ENCODE measurements at places on chromosomes 4 and X.

DNA sequence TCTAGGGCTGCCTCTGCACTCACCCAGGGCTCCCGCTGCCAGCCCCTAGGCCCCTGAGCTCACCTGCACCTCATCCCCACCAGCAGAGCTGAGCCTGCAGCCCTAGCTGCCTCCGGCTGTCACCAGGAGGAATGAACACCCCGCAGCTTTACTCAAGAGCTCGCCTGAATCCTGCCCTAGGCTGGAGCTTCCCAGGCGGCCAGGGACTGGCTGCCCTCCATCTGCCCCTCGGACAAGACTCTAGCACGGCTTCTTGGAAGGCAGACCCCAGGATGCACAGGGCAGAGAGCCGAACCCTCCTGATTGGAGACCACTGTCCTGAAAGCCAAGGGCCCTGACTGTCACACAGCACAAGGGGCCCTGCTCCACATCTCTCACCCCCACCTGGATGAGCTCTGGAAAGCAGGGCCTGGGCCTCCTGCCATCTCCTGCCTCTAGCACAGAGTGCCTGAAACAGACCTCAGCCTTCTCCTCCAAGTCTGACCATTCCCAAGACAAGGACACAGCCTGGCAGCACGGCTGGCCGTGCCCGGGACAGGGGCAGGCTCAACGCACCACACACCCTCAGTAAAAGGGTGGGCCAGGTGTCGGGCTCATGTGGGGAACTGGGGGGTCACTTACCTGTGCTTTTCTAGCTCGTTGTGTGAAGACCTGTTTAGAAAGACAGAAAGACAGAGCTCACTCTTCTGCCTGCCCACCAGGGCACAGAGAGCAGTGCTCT lies 4.4 kb downstream of the MXD4 start:
- no peak for DNase-seq

DNA sequence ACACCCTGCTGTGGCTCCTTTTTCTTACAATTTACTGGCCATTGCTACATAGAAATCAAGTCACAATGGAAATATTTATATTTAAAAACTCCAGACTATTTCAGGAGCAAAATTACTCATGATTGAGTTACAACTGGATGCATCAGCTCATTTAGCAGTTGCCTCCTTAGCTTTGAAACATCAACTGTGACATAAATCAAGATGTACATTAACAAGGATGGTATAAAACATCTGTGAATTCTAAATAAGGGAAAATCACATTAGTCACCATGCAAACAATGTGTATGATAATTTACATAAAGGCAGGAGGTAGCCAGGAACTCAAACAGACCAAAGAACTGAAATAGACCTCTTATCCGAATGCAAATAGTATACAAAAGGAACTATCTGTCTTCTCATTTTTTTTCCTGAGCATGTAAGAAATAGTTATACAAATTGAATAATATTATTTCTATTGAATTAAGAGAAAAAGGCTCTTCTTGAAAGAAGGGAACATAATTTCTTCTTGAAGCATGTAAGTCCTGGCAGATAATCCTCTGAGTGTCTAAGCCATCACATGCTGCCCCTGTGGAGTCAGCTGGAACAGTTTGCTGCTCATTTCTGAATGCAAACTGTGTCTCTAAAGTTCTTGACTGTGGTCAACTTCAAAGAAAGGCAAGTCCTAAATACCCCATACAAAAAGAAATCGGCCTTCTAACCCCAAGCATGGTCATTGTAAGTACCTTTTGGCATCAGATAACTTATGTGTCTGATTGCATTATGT lies 151.2 kb downstream of the NAA11 start:
- DNase-seq, result no peak

GRCh38 chrX:100743009-100743607 lies 11.2 kb upstream of the SYTL4 start:
- DNase-seq, result no peak

GRCh38 chrX:133921764-133922389 lies 63.5 kb downstream of the GPC3 start:
- DNase-seq, result no peak

DNA sequence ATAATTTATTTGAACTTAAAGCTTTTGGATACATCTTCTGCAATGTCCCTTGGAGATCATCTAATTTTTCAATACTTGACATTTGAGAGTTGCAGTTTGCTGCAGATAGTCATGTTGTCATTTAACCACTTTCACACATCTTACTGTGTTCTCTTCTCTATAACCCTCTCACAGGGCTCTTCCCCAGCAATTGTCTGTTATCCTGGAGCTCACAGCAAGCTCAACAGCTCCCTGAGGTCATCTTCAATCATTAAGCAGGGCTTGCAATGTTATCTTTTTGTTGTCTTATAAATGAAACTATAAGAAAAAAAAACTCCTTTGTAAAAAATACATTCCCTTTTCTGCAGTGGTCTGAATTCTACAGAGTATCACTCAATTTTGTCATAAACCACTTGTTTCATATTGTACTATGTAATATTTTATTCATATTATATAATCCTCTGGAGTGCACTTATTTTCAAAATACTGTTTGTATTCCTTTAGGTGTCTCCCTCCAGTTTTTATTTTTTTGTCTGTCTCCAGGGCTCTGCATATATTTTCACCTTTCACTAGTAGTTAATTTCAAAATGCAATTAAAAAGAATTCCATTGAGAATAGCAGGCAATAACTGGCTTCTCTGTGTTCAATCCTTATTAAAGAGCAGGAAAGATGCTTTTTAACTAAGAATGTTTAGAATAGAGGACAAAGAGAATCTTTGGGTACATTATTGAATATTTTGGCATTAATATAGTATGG lies 106.3 kb upstream of the ARSJ start:
- no peak for DNase-seq

DNA sequence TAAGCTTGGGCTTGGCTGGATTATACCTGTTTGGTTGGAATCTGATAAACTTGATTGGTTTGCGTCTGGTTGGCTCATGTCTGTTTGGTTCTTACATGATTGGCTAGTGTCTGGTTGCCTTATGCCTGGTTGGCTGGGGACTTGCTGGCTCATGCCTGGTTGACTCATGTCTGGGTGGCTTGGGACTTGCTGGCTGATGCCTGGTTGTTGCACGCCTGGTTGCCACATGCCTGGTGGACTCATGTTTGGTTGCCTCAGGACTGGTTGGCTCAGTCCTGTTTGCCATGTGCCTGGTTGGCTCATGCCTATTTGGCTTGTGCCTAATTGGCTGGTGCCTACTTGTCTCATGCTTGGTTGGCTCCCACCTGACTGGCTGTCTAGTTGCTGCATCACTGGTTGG lies 104.5 kb downstream of the APOOL start:
- DNase-seq, result no peak

DNA sequence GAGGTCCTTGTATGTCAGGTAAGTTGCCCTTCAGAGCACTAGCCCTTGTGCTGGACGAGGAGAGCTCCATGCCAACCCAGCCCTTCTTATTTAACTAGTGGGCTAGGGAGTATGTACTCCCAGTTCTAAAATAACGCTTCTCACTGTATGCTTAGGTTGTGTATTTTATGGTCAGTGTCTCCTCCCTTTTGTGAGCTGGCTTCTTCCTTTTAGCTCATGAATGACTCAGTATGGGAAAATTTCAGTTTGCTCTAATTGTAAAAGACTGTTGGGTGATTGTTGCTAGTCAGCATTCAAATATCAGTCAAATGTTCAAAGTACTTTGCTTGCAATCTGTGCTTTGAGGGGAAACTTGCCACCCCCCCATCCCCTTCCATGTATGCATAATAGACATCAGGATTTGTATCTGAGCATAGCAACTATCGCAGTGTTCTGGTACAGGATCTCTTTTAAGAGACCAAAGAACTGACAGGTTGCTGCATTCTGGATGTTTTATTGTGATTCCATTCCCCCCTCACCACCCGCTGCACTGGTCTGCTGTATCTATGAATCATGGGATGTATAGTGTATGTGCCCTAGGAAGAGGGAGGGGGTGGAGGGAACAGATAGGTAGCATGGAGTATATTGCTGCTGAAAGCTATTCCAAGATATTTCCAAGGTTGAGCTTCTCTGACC lies 34.7 kb downstream of the DLG3 start:
- DNase-seq, result no peak

GRCh38 chr4:163631288-163631687 lies 136.8 kb downstream of the TMA16 start:
- no peak for DNase-seq

GRCh38 chr4:118953276-118953675 lies 64.6 kb downstream of the SYNPO2 start:
- no peak for DNase-seq

DNA sequence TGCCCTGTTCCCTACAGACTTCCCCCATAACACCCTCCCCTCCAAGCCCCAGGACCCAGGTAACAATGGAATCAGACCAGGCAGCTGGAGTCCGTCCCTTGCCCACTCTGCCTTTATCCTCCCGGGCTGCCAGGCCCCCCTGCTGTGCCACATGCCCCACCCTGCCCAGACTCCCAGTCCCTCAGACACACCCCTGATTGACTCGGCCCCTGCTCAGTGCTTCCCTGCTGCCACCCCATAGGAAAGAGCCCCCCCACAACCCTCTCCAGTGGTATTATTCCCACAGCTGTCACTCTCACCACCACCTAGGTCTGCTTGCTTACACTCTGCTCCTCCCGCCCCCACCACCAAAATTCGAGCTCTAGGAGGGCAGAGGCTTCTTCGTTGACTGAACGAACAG lies 4.7 kb upstream of the NAA10 start:
- DNase-seq, result no peak

- no peak for DNase-seq
Measured at GRCh38 chr4:48974979-48975640, 11.0 kb upstream of the CWH43 start.

DNA sequence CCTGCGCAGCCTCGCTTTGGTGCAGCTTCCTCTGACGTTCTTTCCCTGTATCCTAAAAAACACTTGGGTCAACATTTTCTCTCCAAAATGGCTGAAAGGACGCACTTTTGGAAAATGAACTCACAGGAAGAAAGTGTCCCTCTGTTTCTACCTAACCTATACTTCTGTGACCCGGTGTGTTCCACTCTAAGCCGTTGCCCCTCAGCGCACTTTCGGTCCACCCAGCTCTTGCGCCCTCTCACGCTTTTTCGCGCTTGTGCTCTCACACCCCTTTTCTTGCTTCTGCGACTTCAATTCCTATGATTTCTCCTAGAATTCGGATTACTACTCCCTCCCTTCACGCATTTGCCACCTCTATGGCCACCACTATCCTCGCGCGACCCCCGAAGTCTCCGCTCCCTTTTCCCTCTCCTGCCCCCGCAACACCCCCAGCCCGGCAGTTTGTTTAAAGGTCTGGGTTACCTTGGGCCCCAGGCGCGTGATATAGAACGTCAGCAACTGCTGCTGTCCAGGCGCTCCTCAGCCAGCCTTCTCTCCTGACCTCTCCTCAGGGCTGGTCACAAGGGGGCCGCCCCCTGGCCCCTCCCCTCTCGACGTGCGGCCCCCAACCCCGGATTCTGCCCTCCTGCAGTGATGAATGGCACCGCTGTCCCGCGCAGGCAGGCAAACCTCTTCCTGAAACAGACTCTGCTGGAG lies at the start of gene USP51:
USP51 (minus strand) TSS at position 535 of the 696 bp plus-strand sequence. CDS start 909 bp downstream, outside the sequence.
- no peak for DNase-seq

GRCh38 chr4:162157241-162157640 lies 6.6 kb downstream of the FSTL5 start:
- DNase-seq, result no peak

- no peak for DNase-seq
Measured at GRCh38 chr4:172868271-172868670, 300.3 kb upstream of the GALNT7 start.
